Heart left ventricle (tissue), 16 donors: ENCODE measurements at places on chromosomes 7 and 10. TPM values are rescaled to one million over a fixed set of nuclear protein-coding genes. Genes with fewer than 3 reads are reported as not detected.

DNA sequence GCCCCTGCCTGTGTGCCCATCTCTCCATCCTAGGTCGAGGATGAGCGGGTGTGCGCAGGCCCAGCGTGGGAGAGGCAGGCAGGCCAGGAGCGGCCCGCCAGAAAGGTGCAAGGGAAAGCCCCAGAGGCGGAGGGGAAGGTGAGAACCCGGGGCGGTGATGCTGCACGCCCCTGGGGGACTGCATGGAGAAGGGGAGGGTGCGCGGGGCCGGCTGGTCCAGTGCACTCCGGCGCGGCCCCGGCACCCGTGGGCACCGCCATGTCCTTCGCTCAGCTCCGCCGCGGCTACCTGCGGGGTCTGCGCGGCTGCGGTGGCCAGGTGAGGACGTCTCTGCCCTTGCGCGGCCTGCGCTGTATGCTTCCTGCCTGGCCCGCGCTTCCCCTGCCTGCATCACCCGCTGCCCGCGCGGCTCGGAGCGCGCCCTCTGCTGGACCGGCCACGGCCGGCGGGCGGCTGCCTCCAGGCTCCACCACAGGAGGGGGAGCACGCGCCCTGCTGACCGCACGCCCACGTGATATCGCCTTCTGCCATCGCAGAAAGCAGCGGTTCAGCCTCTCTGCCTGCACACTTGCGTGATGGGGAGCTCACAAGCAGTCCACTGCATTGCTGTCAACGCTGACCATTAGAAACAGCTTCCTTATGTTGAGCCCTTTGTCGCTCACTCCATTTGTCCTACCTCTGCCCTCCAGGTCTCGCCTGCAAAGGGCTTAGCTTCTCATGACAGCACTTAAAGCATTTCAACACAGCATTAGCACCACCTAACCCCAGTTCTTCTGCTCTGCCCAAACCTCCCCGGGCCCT lies 73.9 kb downstream of the CXCL12 start:
- DNase-seq: peak; percentile 90

- no peak for DNase-seq
Measured at GRCh38 chr10:51014680-51015389, 59.5 kb upstream of the PRKG1 start.

GRCh38 chr7:151110941-151111645 lies 24.8 kb downstream of the AGAP3 start:
- DNase-seq: peak; percentile 75

- DNase-seq: no peak
Measured at GRCh38 chr7:40374575-40374974, 239.8 kb downstream of the SUGCT start.

DNA sequence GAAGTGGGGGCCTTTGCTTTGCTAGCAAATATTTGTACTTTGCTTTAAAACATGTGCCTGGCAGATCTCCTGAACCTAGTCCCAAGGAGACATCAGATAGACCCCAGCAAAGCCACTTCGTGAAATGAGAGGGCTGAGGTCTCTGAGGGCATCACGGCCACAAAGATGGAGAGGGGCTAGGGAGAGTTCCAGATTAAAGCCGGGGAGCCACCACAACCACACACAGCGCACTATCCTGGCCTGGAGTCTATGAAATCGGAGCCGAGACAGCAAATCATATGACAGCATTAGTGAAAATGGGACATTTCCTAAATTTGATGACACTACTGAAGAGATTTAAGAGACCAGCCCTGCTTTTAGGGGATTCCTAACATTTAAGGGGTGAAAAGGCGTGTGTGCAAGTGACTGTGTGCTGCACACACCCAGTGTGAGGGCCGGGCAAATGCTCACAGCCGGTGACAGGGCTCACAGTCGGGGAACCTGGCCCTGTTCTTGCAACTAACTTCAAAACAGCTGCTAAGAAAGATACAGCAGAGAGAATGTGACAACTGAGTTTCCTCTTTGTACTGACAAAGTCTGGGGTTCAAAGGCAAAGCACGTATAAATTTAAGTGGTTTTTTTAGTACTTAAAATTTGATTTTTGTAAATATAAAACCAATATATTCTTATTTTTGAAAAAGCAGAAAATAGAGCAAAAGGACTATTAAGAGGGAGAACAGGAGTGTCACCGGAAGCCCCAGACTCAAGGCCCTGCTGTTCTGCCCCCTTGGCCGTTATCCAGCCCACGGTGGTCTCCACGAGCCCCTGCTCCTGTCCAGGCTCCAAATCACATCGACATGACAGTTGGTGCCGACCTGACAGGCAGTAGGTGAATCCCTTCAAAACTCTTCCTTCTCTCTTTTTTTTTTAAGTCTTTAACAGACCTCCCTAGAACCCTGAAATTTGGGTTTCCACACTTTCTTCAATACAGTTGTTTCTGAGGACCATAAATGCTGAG lies 49.5 kb downstream of the VIPR2 start:
- no peak for DNase-seq

DNA sequence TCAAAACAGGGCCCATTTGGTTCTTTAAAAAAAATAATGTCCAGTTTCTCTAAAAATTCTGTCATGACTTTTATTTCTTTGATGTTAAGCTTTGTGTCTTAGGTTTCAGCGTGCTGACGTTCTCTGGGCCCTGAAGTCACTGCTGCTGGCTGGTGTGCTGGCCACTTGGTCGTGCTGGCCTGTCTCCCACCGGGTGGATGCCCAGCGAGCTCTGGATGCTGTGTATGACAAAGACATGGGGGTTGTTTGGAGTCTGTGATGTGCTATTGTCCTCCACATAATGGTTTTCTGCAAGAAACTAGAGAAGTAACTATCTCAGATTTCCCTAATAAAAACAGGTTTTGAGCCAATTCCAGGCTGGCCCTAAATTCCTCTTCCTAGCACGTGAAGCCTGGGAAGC lies 9.5 kb upstream of the IDI2 start:
- no peak for DNase-seq

DNA sequence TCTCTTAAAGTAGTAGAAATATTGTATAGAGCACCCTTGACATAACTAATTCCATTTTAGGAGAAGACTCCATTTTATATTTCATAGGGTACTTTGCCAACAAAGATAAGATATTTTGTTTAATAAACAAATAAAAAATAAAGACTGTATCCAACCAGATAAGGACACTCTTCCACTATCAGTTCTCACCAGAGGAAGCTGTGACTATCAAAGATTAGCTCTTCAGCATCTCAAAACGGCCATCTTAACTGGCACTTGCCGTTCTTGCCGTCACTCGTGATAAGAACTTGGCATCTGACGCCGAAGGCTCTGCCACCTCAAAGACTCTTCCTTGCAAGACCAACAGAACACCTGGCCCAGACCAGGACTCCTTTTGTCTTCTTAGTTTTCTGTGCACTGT lies 26.3 kb upstream of the AKR1B1 start:
- no peak for DNase-seq

DNA sequence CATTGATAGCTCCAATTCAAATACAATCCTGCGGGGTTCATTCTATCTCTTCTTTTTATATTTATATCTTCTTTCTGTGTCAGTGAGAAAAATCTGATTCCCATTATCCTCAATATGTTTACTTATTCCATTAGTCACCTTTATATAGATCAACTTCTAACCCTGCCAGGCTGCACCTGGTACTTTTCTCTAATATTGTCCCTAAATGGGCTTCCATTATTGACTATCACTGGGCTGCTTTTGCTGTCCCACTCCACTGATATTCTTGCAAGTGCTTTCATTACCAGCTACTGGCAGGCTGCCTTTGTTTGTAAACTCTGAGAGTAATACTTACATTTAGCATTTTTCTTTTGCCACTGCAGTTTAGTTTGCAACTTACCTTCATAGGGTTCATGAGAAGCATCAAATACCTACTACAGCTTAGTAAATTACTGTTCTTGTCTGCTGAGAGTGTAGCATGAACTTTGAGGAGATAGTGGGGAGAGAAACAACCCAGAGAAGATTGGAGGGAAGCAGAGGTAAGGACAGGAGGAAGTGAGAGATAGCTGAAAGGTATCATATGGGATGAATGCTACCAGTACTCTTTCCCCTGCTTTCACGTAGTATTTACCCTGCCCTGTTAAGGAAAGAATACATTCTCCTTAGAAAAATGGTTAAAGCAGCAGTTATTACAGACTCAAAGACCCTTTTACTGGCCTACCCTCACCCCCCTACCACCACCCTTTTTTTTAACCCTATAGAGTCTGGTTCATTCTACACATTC lies 119.1 kb downstream of the PHTF2 start:
- no peak for DNase-seq

Gene OR2A7
- polyA plus RNA-seq: 0.19 TPM
